ENCODE measurements at places on chromosomes 6 and 20. TPM values are rescaled to one million over a fixed set of nuclear protein-coding genes. Genes with fewer than 3 reads are reported as not detected.

The WFDC8 gene
- not detected for total RNA-seq

The FHL5 gene
- total RNA-seq = not detected

The CLPSL1 gene
- not detected for total RNA-seq

The ABT1 gene
- 15.0 TPM for total RNA-seq

The MLIP gene
- total RNA-seq = 0.25 TPM

The DEFB132 gene
- total RNA-seq = not detected

The COX4I2 gene
- total RNA-seq = not detected

The LGSN gene
- not detected for total RNA-seq

Data from mesangial cell (primary cell).